Stimulated activated CD4-positive, alpha-beta T cell treated with anti-CD3 and anti-CD28 coated beads, Interleukin-15, amount 100 ng/mL, for 1 hour (primary cell): ENCODE measurements at places on chromosomes 1 and 21.

DNA sequence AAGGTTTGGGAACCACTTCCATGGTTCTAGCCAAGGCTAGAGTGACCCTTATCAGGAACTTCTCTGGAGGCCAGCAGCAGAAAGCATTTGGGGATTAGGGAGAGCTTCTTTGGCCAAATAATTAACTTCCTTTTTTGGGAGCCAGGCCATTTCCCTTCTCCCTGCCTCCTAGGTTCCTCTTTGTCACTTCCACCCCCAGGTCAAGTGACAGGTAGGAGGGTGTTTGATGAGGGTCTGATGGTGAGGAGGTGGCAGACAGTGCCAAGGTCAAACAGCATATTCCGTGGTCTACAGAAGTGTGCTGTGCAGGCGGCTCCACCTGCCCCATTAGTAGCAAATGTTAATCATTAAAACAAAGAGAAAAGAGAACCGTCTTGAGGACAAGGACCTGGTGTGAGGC is 1.9 kb upstream of the KCNA10 start:
- DNase-seq: no peak

GRCh38 chr1:170856455-170856854 is 78.9 kb upstream of the MROH9 start:
- DNase-seq: no peak

GRCh38 chr1:154857022-154857421 is 13.1 kb downstream of the KCNN3 start:
- DNase-seq: no peak

DNA sequence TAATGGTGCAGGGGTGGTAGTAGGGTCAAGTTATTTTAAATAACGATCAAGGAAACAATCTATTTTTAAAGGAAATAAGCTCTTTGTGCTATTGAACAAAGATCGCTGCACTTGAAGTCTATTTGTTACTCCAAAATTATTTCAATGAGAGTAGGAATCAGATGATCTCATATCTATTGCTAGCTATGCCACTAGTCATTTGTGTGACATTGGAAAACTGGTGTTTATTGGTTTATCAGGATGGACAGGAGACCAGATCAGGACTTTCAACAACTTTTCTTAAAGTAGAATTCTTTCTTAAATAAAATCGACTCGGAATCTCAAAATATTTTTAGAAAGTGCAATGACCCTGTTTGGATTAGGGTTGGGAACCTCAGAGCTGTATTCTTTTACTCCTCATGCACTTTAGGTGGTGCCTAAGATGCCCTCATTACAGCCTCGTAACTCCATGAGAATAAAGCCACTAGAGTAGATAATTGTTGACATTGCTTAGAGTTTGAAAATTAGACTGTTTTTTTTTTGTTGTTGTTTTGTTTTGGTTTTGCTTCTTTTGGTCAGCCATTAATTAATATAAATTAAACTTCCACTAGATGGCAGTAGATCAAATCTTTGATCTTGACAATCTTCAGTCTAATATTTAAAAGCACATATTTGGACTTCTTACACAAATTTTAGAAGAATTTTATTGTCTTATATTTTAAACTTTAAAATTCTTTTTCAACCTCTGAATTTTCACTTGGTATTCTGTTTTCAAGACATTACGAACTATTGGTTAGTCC is 352.4 kb downstream of the USP25 start:
- DNase-seq: no peak

DNA sequence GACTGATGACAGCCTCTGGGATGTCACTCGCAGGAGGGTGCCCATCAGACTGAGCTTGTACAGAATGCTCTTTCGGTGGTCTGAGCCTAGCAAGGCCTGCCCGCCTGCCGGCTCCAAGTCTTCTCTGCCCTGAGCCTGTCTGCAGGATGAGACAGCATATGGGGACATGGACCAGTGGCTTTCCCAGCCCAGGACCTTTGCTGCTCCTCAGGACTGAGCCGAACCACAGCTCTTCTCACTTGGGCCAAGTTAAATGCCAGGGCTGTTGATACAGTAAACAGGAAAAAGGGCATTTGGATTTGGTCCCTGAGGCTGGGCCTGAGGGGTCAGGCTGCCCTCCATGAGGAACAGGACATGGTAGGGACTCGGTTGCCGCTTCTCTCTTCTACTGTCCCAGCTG is 64.3 kb upstream of the EPS8L3 start:
- no peak for DNase-seq

DNA sequence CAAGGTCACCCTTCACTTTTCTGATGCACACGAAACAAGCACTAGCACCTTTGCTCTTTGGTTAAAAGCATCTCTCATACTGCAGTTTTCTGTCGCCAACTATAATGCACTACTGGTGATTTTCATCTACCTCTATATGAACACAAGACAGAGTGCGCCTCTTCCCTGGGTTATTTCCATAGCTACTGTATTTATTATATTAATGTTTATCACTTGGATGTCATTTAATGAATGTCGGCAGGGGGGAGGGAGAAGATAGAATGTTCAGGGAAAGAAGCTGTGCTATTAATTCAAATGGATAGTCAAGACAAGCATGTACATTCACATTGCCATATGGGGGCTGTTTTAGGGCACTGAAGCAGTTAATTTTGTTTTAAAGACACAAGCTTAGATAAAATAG is 174.1 kb upstream of the SAMSN1 start:
- DNase-seq: no peak

- DNase-seq: no peak
Observed at GRCh38 chr1:78214334-78214733, 168.6 kb downstream of the GIPC2 start.

DNA sequence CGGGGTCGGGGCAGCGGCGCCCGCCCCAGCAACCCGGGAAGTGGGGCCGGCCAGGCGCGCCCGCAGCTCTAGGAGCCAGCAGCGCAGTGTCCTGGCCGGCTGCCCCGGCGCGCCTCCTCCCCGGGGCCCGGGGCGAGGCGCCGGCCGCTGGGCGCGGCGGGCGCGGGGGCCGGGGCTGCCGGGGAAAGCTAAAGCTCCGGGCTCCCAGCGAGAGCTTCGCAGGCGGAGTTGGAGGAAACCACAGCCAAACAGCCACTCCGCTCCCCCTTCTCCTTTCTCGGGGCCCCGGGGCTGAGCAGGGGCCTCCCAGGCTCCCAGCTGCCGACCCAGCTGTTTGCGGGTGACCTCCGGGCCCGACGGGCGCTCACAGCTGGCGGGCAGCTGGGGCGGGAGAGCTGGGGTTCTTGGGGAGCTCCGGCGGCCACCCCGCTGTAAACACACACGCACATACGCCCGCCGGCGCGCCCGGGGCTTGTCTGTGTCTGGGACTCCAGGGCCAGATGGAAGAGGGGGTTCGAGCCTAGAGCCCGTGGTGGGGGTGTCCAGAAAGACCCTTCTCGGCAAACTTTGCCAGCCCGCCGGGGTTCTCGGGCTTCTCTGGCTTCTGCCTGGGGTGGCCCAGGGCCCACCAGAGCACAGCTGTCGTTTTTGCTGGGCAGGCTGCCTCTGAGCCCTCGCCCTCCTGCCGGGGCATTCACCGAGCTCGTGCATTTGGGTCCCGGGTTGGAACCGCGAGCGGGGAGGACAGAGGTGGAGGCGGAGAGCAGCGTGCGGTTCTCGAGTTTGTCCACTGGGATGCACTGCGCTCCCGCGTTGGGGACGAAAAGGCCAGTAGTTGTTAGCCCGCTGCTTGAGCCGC is 1.5 kb downstream of the AJAP1 start:
- no peak for DNase-seq

DNA sequence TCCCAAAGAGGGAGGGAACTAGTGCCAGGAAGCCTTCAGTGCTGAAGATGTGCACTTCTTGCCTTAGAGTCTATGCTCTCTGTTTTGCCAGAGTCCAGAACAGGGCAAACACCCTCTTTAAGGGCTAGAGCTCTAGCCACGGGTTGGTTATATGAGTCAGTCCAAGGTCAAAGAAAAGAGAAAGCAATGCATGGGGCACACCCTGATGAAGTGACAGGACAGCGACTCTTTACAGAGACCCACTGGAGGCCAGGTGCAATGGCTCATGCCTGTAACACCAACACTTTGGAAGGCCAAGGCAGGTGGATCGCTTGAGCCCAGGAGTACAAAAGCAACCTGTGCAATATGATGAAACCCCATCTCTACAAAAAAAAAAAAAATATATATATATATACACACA is 86.1 kb downstream of the TGFBR3 start:
- no peak for DNase-seq

- DNase-seq: no peak
Observed at GRCh38 chr1:209603877-209604276, 20.4 kb downstream of the CAMK1G start.

- DNase-seq: no peak
Observed at GRCh38 chr21:22225299-22225698, 1227.1 kb downstream of the NCAM2 start.

GRCh38 chr1:39006726-39007645 is 15.9 kb downstream of the AKIRIN1 start:
- no peak for DNase-seq

DNA sequence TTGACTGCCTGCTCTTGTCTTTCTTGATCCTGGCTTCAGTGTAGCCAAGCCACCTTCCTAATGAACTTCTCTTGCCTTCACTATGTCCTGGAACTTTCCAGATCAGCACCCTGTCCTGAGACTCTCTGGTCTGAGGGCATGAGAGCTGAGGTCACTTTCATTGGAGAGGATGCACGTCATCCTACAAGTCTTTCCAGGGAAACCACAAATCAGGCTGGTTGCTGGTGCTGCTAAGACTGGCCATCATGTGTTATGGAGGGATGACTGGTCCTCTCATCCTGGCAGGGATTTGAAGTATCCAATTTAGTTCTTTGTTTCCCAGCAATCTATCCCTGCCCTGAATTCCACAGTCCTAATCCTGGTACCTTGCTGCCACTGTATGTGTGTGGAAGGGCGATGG is 228.6 kb downstream of the GPATCH2 start:
- no peak for DNase-seq

GRCh38 chr1:70536708-70537366 is 125.8 kb downstream of the CTH start:
- no peak for DNase-seq

GRCh38 chr1:147052677-147053076 is 114.6 kb downstream of the NBPF12 start:
- DNase-seq: no peak

GRCh38 chr1:66349242-66349641 is 184.7 kb upstream of the SGIP1 start:
- DNase-seq: no peak

- DNase-seq: no peak
Observed at GRCh38 chr1:236465959-236466303, 57.9 kb upstream of the LGALS8 start.

- no peak for DNase-seq
Observed at GRCh38 chr1:199410462-199410861, 617.0 kb upstream of the NR5A2 start.

GRCh38 chr1:41243079-41243385 is 926 bp upstream of the SCMH1 start:
- no peak for DNase-seq

GRCh38 chr1:12314333-12314903 is 84.6 kb downstream of the VPS13D start:
- DNase-seq: no peak

- no peak for DNase-seq
Observed at GRCh38 chr1:31694964-31695313, 8.9 kb downstream of the COL16A1 start.

DNA sequence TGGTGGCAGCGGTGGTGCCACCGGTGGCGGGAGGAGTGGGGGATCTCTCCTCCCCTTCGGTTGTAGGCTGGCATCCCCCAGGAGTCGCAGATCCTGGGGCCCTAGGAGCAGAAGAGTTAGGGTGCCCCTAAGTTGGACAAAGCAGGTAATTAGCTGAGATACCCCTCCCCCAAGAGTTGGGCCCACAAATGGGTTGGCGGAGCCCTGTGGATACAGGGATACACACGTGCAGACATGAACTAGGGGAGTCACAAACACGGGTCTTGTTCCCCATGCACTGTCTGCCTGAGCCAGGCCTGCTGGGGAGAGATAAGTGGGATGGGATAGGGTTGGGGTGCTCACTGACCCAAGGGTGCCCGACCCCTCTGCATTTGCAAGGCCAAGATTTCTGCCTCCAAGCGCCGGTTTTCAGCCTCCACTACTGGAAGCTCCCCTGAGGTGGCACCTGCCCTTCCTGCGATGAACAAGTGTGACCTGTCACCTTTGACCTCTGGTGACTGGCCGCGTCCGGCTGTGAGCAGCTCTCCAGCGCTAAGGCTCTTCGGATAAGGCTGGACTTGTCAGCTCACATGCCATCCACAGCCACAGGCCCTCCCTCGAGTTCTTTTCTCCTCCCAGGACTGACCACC is 1.8 kb downstream of the CCDC17 start:
- DNase-seq: no peak

- no peak for DNase-seq
Observed at GRCh38 chr21:35342440-35342839, 293.3 kb upstream of the RUNX1 start.

DNA sequence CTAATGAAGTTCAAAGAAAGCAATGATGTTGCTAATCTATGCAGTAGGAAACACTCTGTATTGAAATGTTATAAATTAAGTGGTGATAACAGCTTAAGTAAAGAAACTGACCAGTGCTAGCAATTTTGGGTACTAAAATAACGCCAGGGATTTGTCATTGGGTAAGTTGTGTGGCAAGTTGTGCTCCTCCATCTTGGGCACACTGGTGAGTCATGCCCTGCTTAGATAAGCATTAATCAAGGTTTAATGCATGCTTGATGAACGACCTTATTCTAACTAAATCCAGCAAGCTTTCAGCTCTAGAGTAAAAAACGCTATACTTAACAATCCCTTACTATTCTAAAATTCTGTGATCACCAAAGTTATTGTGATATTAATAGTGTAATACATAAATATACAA is 25.2 kb downstream of the VAMP4 start:
- DNase-seq: no peak

DNA sequence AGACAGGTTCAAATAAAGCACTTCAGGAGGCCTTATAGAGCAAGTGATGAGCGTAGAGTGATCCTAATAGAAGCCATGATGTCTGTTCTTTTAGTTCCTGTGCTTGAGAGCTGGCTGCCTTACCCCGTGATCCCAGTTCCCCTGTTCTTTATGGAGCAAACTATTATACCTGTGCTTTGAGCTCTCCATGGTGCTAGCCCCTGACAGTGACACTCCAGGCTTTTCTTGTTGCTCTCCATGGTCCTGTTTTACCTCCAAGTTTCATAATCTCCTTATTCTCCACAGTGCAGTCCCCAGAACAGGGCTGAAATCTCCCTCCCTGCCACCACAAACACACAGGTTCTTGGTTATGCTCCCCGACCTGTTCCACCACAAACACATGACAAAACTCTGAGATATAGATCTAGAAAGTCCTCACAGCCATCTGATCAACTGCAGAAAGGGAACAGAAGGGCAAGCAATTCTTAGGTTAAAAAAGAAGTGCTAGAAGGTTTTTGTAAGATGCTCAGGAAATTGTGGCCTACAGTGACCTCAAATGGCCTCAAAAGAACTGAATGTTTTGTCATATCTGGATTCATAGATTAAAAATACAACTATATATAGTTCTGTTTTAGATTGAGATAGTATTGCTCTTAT is 6.0 kb downstream of the CADM3 start:
- no peak for DNase-seq

DNA sequence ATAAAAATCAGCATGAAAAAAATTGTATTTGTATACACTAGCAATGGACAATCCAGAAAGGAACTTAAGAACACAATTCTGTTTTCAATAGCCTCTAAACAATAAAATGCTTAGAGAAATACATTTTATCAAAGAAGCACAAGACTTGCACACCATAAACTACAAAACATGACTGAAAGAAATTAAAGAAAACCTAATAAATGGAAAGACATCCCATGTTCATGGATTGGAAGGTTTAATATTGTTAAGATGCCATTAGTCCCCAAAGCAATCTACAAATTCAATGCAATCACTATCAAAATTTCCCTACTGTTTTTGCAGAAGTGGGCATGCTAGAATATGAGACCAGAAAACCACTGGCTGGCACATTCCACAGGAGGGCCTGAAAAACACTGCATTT is 49.4 kb downstream of the PRSS38 start:
- no peak for DNase-seq

- DNase-seq: no peak
Observed at GRCh38 chr1:157509546-157510232, 42.6 kb downstream of the FCRL5 start.
